Left lung (tissue), 14 donors: ENCODE measurements at places on chromosomes 7 and 10.
A peak's percentile ranks its signal among the peaks of the same experiment; 100 is the strongest.

DNA sequence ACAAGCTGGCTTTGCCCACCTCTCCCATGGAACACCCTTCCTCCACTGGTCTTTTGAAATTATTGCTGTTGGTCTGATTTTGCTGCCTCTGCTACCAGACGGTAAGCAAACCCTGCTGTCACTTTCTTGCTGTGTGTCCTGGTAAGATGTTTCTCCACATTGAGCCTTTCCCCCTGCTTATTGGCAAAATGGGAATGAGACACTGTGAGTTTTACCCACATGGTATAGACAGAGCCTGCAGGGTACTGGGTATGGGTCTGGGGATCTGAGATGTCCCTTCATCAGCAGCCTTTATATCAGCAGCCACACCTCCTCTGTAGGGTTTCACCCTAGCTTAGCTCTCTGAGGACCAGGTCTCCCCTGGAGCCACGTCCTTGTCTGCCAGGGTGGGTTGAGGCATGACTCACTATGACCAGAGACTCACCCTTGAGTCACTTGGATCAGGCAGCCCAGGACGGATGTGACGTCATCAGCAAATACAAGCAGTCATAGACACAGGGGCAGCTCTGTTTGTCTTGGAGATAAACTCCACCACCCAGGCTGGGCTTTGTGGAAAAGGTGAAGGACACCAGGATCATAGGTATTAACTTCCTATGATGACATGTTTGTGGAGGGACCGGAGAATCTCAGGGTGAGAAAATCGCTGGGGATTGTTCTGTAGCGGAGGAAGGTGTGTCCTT, 17.9 kb upstream of the BAIAP2L1 start:
- no peak for DNase-seq

DNA sequence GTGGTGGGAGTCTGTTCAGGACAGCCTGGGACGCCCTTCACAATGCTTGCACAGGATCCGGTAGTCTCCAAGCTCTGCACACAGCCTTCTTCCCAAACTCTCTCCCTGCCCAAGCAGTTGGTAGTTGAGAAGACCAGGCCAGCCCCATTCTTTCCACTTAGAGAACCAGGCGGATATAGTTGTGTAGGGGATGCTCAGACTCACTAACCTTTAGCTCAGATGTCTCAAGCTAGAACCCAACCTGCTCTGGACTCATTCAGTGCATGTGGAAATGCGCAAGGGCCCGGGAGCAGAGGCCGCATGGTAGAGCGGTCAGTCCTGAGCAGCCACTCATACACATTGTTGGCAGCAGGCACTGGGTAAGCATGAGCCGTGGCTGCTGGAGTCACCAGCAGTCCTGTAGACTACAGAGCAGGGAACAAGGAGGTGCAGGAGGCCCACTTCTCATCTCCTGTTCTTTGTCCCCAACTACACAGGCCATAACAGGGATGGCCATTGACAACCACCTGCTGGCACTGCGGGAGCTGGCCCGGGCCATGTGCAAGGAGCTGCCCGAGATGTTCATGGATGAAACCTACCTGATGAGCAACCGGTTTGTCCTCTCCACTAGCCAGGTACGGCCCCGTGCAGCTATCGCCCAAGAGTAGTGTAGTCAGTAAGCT, 17.2 kb upstream of the C10orf53 start:
- no peak for DNase-seq

GRCh38 chr10:29613791-29614190, 21.0 kb downstream of the SVIL start:
- no peak for DNase-seq

GRCh38 chr7:79528421-79528820, 75.0 kb upstream of the MAGI2 start:
- no peak for DNase-seq

GRCh38 chr7:44177570-44178131, 11.6 kb downstream of the GCK start:
- no peak for DNase-seq

- no peak for DNase-seq
Measured at GRCh38 chr10:27245836-27246235, 5.2 kb upstream of the ACBD5 start.

DNA sequence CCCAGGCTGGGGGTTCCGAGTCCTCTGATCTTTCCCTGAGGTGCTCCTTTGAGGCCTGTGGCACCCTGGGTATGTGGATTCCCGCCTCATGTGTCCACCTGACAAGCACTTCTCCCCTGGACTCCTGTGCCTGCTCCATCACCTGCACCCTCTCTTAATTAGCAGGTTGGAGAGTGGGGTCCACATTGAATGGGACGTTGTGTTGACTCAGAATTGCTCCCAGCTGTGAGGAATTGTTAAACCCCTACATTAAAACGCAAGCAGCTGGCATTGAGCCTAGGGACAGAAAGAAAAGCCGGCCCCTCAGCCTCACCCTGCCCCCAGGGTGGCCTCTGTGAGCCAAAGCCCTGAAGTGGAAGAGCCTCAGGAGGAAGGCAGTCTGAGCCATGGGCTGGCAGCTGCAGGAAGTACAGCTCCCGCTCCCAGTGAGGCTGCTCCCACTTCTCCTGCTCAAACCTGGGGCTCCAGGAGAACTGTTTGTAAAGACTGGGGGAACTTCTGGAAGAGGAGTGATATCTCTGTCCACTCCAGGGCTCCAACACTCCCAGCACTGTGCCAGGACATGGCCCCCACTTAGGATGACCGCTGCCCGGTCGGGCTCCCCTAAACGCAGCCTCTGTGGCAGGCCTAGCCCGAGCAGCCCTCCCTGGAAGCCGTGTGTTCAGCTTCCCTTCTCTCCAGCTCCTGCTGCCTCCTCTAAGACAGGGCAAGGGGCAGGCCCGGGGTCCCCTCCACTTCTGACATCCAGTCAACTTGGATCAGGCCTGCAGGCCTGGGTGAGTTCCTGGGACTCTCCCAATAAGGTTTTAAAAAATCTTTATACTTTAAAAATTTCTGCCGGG, 1.8 kb upstream of the OPN4 start:
- peak; percentile 43 for DNase-seq

- no peak for DNase-seq
Measured at GRCh38 chr10:79940431-79940830, 8.5 kb downstream of the SFTPD start.

GRCh38 chr10:96902117-96902516, 70.0 kb downstream of the LCOR start:
- no peak for DNase-seq

DNA sequence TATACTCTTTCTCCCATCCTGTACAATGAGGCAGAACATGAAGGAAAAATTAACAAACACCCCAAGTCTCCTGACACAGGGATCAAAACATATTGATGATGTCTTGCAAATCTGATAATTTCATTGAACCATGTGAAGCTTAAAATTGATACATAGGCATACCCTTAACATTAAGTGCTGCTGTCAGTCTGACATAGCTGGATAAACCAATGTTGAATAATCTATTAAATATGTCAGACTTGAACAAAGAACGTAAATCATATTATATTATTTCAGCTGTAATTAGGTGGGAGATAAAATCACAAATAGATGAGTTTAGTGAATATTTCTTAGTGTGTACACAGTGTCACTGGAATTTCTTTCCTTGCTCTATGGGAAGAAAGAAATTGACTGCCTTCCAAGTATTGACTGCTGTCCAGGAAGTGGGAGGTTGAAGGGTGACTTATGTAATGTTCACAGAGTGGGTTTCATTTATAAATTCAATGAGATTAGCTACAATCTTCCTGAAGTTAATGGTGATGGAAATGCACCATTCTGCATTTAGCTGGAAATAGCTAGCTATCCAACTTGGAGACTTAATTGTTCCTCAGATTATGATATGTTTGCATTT, 170.8 kb downstream of the AUTS2 start:
- peak; percentile 52 for DNase-seq

DNA sequence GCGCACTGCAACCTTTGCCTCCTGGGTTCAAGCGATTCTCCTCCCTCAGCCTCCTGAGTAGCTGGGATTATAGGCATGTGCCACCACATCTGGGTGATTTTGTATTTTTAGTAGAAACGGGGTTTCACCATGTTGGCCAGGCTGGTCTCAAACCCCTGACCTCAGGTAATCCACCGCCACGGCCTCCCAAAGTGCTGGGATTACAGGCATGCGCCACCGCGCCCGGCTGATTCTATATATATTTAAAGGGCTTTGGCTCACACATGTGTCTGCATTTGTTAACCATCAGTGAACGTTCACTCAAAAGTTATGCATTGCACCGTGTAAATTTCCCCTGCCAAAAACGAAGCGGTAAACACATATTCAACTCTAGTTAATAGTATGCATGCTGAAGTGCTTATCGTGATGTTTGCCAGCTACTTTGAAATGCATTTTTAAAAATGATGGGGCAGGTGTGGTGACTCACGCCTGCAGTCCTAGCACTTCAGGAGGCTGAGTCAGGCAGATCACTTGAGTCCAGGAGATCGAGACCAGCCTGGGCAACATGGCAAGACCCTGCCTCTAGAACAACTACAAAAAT, 17.7 kb upstream of the WIPI2 start:
- DNase-seq: no peak

GRCh38 chr7:34900891-34901513, 136.3 kb downstream of the DPY19L1 start:
- no peak for DNase-seq

DNA sequence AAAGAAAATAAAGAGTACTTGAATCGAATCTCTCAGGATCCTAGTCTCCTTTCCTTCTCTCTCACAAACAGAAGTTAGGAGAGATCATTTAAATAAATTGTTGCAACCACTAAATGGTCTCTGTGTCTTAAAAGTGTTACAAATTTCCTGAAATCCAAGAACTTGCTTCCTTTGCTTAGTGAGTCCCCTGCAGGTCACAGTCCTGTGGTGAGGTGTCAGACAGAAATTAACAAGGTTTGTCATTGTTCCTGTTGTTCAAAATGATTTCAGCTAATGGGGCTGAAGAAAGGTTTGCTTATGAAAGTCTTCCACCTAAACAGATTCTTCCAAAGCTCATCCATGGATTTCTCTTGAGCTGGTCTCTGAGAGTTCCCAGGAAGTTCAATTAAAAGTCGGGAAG, 151.6 kb upstream of the SLC26A5 start:
- DNase-seq: no peak

DNA sequence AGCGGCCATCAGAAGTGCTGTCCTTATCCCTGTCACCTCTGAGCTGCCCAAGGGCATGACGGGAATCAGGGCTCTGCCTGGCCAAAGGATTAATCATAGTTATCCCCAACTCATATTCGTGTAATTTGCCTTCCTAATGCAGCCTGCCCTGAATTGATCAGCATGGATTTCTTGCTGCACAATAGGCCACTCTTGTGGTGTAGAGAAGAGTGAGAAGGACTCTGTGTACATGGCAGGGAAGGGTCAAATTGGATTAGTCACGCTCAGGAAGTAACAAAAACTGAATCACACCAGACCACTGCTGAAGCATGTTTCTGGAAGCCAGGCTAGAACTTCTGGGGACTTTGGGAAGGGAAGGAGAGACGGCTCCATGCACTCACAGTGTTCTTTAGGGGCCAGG, 227.0 kb downstream of the BUB3 start:
- no peak for DNase-seq

DNA sequence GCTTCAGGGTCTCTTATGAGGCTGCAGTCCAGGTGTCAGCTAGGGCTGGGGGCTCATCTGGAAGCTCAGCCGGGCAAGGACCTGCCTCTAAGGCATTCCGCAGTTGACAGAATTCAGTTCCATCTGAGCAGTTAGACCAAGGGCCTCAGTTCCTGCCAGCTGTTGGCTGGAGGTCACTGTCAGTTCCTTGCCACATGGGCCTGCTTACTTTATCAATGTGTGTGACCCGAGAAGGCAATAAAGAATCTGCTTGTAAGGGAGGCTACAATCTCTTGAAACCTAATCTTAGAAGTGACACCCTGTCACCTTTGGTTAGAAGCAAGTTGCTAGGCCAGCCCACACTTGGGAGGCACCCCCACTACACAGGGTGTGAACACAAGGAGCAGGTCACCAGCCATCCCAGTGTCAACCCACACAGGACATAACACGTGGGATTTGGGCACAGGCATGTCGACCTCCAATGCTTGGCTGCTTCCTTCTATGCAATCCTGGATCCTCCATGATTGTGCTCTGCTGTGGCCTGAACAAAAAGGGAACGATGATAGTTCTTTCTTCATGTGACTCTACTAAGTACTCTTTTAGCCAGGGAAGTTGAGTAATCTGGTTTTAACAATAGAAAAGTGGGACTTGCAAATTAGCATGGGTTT, 41.8 kb downstream of the MTURN start:
- no peak for DNase-seq

- DNase-seq: no peak
Measured at GRCh38 chr7:134056816-134057215, 70.3 kb upstream of the LRGUK start.

- no peak for DNase-seq
Measured at GRCh38 chr7:16606704-16607103, 38.9 kb downstream of the ANKMY2 start.

DNA sequence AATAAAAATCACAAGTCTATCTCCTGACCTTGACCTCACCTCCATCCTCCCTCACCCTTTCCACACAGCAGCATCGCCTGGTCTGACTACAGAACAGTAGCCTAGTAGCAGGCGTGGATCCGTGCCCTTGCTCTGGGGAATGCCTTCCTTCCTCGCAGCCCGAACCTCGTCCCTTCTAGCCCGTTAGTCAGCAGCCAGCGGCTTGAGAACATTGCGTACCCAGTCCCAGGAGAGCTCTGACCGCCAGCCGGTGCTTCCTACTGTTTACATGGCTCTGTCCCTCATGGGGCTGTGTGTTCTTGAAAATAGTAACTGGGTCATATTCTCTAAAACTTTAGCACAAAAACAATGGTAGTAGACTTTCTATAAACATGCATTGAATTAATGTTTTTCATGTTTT, 682.7 kb upstream of the IGFBP3 start:
- no peak for DNase-seq

- DNase-seq: peak; percentile 88
Measured at GRCh38 chr10:79266543-79267312, 80.5 kb upstream of the PPIF start.

- no peak for DNase-seq
Measured at GRCh38 chr10:43354330-43354635, 17.2 kb upstream of the FXYD4 start.

GRCh38 chr7:83652481-83652880, 3.5 kb upstream of the SEMA3E start:
- no peak for DNase-seq

DNA sequence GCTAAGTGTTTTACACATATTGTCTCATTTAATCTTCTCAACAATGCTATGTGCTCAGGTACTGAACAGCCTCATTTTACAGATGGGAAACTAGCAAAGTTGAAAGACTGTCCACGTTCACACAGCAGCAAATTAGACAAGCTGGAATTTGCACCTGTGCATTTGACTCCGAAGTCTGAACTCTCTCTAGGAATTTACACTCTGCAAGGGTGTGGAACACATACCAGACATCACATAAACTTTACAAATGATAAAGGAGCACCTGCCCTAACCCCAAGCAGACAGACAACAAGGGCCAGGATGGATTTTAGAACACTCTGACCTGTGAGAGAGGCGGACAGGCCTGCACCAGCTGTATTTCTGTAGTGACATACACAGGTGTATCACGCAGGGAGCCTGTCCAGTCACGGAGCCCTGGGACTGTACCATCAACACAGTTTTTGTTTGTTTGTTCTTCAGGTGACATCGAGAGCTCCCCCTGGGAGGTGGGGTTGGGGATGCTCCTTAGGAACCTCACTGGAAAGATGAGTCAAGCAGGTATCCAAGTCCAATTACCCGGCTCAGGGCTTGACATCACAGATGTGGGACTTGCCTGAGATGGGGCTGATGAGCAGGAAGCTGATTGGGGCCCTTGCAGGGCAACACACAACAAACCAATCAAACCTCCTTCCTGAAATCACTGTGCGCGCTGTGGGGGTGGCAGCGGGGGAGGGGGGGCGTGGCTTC, 31.0 kb downstream of the MKI67 start:
- DNase-seq: no peak
